Hindlimb muscle (tissue), 1 donor: ENCODE measurements at places on chromosomes 2 and 18. TPM values are rescaled to one million over a fixed set of nuclear protein-coding genes. Genes with fewer than 3 reads are reported as not detected.

DNA sequence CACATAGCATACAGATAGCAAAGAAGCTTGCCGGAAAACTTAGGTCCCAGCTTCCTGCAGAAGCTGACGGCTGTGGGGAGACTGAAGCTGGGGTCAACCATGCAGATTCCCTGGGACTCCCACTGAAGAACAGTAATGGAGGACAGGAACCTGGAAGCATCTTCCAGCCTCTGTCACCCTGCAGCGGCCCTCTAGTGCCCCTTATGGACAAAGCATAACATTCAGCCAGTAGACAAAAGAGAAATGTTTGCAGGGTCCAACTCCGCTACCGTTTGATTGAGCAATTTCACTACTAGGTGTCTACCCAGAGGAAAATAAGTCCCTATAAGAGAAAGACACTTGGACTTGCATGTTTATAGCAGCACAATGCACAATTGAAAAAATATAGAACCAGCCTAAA, 460.6 kb downstream of the CNTNAP5 start:
- no peak for DNase-seq

GRCh38 chr2:218694405-218695145, 16.1 kb upstream of the TTLL4 start:
- no peak for DNase-seq

DNA sequence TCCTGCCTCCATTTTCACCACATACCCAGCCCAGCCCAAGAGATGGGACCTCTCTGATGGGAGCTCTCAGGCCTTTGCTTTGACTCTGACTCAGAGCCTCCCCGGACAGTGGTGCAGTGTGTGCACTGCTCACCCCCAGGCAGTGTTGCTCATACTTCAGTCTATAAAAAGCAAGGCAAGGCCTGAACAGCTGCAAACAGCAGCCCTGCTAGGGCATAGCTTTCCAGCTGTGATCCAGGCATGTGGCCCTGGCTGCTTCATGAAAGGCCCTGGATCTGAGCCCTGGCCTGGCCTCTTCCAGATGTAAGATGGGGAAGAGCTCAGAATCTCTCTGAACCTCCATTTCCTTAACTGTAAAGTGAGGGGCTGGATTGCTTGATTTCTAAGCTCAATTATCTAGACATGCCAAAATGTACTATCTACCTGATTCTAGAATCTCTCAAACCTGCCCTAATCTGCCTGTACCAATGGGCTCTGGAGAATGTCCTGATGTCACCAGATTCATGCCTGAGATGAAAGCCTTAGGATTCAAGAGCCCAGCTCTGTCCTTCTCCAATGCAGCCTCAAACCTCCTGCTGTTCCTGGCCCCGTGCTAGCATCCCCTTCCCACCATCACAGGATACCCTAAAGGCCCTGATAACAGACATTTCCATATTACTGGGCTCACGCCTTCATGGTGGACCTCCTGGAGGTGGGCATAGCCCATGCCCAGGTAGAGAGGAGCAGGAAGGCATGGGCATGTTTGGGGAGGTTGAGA, 206.9 kb downstream of the ARL4C start:
- peak; percentile 18 for DNase-seq

DNA sequence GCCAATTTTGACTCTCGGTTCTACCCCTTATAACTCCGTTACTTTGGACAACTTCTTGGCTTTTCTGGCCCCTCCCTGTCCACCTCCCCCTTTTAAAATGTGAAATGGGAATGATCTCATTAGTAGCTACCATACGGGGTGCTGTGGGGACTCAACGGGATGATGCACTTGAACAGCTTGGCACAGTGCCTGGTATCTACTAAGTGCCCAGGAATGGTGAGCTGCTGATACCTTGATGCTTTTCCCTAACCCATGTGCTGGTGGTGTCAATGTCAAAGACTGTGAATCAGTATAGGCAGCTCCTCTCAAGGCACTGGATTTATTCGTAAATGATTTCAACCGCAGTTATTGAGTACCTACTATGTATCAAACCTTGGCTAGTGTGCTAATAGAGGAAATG, 204.2 kb downstream of the LOXHD1 start:
- DNase-seq, result no peak

GRCh38 chr2:183872131-183872530, 726.2 kb upstream of the ZNF804A start:
- DNase-seq, result no peak

DNA sequence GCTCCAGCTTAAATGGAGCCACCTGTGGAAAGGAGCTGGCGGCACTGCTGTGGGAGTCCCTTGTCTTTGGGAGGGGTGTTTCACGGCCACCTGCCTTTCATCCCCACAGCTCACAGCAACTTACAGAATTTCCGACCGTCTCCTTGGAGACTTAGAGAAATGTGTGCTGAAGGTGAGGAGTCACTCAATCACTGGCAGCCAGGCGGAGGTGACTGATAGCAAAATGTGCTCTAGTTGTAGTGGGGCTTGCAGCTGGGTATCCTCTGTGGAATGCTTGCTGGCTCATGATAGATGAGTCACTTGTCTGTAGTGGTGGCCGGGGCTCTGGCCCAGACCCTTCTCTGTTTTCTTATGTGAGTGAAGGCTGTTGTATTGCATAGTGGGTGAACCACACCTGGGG, 110.7 kb downstream of the SH3RF3 start:
- DNase-seq, result no peak

GRCh38 chr18:70181015-70181414, 24.5 kb downstream of the RTTN start:
- DNase-seq, result no peak

DNA sequence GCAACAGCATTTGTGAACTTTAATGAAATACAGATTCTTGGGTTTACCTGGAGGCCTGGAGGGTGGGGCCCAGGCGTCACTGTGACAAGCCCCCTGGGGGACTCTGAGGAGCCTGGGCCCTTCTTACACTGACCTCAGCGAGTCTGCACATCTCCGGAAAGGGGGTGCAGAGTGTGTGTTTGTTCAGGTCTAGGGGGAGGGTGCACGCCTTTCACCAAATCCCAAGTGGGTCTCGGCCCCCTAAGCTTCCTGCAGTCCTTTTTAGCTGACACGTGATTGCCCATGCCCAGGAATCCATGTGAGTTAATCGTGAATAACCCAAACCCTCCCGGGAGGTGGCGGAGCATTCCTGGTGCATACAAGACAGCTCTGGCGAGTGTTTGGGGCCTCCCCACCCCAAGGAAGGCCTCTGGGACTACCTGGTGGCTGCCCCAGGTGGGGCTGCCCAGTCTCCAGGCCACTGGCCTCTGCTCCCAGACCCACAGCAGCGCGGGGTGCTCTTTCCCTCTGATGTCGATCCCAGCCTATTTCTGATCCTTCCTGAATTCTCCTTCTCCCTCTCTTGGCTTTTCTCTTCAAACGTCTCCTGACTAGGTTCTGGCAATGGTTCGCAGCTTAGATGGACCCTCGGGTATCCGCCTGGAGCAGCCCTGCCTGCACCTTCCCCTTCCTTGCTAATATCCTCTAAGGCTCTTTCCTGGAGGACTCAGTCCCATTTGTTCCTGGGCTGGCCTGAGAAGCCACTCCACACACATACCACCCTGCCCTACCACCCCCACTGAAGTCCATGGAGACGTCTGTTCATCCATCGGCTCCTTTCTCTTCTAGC, 10.0 kb downstream of the NGEF start:
- no peak for DNase-seq

- DNase-seq, result peak; percentile 12
These were observed 472.2 kb upstream of the DCC start for GRCh38 chr18:51867767-51868166.

Gene HOXD4
- polyA plus RNA-seq, result 8.2 TPM

- DNase-seq, result no peak
These were observed 9.0 kb downstream of the SNORC start for GRCh38 chr2:232878855-232879617.

Gene CROCC2
- 0.22 TPM for polyA plus RNA-seq

- peak; percentile 66 for DNase-seq
These were observed 683 bp downstream of the STK39 start for GRCh38 chr2:168246483-168247340.

Gene STPG4
- polyA plus RNA-seq, result not detected

Gene PARD6G
- 7.1 TPM for polyA plus RNA-seq

DNA sequence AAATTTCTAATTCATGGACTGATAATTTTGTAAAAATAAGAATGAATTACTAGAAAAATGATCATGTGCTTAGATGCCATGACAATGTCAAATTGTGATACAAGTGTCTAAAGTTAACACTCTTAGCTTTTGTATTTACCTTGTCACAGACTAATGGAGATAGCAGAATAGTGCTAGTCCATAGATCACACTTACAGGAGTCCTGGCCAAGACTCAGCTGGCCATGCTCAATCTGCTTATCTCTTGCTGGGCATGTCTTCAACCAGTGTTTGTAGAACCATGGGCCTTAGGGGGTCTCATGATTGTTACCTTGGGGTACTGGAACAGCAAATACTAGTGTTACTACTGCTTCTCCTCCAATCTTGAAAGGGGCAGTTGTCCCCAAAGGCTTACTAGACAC, 44.0 kb downstream of the TET3 start:
- DNase-seq, result no peak

Gene RSAD2
- polyA plus RNA-seq, result 4.1 TPM

Gene NFATC1
- 12.8 TPM for polyA plus RNA-seq

Gene FRZB
- polyA plus RNA-seq, result 40.4 TPM

GRCh38 chr18:54479365-54479764, 111.7 kb upstream of the DYNAP start:
- DNase-seq, result no peak

GRCh38 chr2:113024764-113025163, 19.5 kb downstream of the IL36A start:
- DNase-seq, result no peak

Gene ABI2
- polyA plus RNA-seq, result 35.3 TPM

DNA sequence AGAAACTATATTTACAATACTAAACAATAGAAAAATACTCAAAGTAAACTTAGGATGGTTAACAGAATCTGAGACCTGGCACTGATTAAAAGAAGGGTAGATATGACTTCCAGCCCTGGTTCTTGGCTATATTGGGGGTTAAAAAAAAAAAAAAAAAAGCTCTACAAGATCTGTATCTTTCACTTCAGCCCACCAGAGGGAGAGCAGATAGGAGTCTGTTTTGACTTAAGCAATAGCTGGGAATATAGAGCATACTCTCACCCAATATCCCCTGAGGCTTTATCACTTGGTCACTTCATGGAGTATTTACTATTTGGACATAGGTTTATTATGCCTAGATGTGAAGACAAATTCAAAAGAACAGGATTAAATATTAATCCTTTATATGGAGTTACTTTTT, 598.9 kb upstream of the LINC00305 start:
- no peak for DNase-seq

GRCh38 chr2:213248637-213249036, 35.6 kb upstream of the SPAG16 start:
- no peak for DNase-seq

DNA sequence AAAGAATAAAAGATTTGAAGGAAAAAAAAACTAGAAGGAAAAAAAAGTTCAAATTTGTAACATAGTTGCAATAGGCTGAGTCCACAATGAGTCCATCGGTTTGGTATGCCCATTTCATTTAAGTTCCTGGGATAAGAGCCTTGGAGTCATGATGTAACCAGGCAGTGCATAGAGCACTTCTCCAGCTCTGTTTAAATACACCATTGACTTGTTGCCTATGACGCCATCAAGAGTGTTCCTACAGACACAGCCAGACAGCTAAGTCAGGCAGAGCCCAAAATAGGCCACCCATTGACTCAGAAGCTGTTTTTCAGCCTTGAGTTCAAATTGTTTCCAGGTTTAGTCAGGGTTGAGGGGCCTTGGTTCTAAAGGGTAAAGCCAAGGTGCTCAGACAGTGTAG, 44.9 kb downstream of the SOCS6 start:
- no peak for DNase-seq

GRCh38 chr2:171514908-171515582, 7.2 kb upstream of the CYBRD1 start:
- DNase-seq, result no peak

- no peak for DNase-seq
These were observed 76.3 kb downstream of the ANTXR1 start for GRCh38 chr2:69089266-69089665.

DNA sequence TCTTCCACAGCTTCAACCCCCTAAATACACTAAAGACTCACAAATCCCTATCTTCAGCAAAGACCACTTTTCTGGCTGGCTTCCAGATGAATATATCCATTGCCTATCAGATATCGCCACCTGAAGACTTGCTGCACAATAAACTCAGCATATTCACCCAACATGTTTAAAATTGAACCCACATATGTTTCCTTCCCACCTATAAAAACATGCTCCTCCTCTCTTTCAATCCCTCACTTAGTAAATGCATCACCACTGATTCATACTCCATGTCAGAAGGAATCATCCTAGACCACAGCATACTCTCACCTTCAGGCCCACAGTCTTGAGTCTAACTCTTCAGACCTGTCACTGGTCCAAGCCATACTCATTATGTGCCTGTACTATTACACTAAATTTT, 5.3 kb downstream of the SPC25 start:
- DNase-seq, result no peak

- DNase-seq, result no peak
These were observed 25.9 kb downstream of the GIGYF2 start for GRCh38 chr2:232723027-232723426.

DNA sequence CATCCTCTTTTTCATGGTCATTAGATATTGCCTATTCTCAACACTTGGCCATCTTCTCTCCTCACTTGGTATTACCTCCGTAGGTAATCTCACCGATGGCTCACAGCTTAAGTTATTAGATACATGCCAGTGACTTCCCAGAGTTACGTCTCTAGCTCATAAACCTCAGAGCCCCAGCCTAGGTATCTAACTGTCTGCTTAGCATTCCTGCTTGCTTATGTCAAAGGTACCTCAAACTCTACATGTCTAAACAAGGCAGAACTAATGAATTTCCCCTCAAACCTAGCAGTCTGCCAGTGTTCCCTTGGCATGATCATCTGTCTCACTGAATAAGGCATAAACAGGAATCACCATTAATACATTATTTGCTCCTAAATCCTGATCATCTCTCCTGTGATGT, 27.7 kb upstream of the ZNF638 start:
- DNase-seq, result no peak

DNA sequence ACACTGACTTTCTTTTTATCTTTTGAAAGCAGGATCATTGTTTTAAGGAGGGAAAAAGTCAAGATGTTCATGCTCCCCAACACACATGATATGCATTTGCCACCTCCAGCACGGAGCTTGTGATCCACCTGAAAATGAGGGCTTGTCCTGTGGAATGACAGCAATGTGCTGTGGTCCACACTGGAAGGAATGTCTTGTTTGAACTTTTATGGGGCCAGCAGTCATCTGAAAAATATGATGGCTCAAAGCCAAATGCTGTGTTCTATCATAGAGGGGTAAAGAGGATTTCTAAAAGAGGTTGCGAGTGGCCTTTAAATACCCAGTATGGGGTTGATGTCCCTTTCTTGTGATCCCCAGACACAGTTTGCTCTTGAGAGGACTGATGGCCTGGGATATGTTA, 226.5 kb upstream of the SPRED2 start:
- no peak for DNase-seq

DNA sequence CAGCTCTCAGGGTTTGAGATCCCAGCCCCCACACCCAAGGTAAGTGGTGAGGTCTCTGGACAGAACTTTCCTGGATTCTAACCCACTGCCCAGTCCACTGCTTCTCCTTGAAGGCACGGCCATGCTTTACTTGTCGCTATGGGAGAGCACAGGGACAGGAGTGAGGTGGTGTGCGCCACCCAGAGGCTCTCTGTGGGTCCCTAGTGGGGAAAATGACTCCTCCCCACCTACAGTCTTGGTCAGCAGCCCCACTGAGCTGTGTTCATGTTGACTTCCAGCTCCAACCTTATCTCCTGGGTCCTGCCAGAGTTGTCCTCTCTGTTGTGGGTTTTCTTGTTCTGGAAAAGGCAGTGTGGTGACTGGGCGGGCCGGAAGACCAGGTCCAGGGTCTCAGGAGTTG, 11.1 kb downstream of the TET3 start:
- no peak for DNase-seq

Gene GNAL
- 2.3 TPM for polyA plus RNA-seq

Gene DES
- polyA plus RNA-seq, result 5,382 TPM

- DNase-seq, result no peak
These were observed 190.0 kb downstream of the SEPTIN10 start for GRCh38 chr2:109423556-109424359.

Gene SERPINB10
- 0.15 TPM for polyA plus RNA-seq
